ENCODE measurements at places on chromosomes 13 and 19. TPM values are rescaled to one million over a fixed set of nuclear protein-coding genes. Genes with fewer than 3 reads are reported as not detected.

- no peak for DNase-seq
Observed at GRCh38 chr19:31595521-31595920, 246.3 kb upstream of the TSHZ3 start.

GRCh38 chr19:49614096-49614833 is 23.3 kb downstream of the PRR12 start:
- DNase-seq: peak; percentile 91

DNA sequence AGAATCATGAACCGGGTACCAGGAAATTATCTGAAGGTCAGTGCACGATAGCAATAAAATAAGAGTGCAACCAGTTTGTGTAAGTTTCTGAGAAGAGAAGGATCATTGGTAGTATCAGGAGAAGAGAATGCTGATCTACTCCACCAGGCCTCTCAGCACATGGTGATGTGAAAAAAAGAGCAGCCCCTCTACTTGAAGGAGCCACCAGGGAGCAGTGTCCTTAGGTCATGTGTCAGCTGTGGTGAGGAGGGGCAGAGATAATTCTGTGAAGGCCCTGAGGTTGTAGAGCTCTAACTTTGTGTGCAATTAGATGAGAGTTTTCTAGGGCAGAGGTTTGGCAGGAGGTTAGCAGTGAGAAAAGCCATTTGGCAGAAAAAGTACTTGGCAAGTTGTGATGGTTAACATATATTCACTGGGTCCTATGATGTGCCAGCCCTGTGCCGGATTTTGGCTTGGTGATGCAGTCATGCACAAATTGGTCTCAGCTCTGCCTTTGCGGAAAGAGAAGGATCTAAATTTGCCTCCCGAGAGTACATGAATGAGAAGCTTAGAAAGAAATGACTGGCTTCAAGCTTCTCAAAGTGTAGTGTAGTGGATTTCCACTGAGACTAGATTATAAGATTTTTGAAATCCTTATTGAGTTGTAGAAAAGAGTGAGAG is 19.2 kb upstream of the ZC3H13 start:
- DNase-seq: no peak

DNA sequence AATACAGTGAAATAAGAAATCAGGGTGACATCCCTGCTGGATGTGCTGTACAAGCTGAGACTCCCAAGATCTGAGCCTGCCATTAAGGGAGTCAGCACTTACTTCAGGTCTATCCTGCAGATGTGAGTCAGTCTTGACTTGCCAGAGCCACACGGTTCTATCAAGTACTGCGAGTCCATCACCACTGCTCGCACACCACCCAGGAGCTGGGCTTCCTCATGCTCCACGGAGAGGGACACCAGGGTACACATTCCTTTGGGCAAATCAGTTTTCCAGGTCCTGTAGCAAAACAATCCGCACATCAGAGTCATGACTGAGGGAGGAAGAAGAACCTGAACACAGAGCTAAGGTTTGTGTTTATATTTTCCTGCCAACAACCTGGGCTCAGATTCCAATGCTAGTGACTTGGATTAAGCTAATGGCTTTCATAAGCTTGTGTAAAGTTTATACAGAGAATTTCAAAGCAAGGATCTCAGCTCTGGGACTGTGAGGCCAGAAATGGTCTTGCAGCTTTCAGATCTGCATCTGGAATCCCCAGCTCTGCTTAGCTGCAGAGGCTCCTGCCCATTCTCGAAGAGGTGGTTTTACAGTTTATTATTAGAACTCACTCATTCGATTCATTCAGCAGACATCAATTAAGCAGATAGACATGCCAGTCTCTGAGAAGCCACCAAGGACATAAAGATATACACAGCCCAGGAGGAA is 90.6 kb downstream of the KL start:
- no peak for DNase-seq

GRCh38 chr13:59133903-59134302 is 1029.8 kb downstream of the DIAPH3 start:
- no peak for DNase-seq

DNA sequence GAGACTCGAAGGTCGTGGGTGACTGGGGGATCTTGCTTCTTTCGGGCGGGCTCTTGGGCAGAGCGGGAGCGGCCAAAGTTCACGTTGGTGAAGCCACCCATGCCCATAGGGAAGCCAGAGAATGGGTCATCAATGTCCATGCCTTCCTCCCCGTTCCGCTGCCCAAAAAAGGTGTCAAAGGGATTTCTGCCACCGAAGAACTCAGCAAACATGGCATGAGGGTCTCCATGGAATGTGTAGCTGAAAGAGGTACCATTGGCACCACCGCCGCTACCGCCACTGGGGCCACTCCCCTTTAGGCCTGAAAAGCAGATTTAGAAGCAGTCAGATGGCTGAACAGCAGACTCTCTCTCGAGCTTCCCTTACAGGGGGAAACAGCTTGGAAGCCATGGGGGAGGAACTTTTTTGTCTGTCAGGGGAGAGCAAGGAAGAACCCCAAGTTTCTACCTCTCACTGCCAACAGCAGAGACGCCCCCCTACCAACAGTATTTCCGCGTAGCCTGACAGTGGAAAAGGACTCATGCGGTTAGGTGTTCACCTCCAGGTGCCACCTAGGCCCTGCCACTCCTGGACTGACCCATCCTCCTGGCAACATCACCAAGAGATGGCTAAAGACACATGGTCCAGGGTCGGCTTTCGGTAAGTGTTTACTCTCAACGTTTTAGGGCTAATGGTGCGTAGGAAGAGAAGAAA is 1.3 kb downstream of the DNAJB1 start:
- DNase-seq: no peak

DNA sequence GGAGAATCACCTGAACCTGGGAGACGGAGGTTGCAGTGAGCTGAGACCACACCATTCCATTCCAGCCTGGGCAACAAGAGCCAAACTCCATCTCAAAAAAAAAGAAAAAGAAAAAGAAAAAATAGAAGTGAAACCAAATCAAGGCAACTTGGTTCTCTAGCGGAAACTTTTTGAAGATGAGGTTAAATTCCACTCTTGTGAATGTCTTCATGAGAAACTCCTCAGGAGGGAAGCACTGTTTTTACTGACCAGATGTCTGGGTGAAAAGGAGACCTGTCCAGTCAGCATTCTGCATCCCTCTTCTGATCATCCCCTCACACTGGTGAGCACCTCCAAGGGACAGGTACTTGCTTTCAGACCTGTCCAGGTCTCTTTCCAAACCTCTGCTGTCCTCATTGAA is 15.8 kb downstream of the BRD4 start:
- peak; percentile 81 for DNase-seq

GRCh38 chr19:54164369-54165068 is 5.0 kb upstream of the LENG1 start:
- DNase-seq: peak; percentile 34

- peak; percentile 53 for DNase-seq
Observed at GRCh38 chr19:47363758-47364531, 14.8 kb downstream of the DHX34 start.

DNA sequence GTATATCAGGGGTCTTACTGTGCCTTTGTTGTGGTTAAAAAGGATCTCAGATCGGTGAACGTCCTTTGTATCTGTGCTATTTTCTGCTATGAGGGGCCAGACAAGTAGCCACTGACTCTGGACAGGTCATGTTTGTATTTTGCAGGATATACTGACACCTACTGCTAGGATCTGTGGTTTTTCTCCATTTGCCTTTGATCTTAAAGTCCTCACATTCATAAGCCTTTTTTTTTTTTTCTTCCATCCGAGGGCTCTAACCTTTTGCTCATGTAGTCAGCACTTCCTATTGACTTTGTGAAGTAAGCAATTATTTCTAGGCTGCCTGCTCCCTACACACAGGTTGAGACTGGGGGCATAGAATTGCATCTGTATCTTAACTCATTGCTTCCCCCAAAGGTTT is 106.2 kb downstream of the SLITRK5 start:
- no peak for DNase-seq

- peak; percentile 83 for DNase-seq
Observed at GRCh38 chr13:114325729-114326128, 11.4 kb downstream of the CHAMP1 start.

- no peak for DNase-seq
Observed at GRCh38 chr19:40178756-40179155, 12.5 kb upstream of the MAP3K10 start.

DNA sequence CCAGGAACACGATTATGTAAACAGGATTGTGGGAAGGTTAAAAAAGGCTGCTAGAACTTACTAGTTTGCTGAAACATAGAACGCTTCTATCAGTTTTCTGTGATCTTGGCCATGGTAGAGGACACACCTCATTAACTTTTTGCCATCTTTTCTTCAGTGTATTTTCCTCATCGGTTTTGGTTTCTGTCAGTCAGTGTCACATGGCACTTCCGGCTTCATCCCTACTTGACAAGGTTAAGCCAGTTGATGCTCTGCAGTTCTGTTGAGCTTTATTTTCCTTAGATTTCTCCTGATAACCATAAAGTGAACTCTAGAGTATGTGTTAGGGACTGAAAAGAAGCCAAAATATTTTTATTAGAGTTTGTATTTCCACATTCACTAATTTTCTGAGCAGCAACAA is 147.5 kb downstream of the NDFIP2 start:
- peak; percentile 56 for DNase-seq

DNA sequence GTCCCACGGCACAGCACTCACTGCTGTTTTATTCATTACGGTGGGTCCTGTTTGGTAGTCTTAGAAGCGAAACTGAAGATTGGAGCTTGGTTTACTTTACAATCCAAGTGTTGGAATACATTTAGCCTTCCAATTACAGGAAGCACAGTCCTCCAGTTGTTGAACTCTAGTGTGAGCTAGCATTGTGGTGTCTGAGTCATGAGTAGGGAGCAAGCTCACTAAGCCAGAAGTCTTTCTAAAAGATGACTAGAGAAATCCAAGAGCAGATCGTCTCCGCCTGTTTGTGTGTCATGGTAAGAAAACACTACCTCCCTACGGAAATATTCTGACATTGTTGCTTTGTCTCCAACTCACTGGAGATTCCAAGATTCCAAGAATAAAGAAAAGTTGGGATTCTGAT is 10.1 kb upstream of the SHISA2 start:
- peak; percentile 7 for DNase-seq

DNA sequence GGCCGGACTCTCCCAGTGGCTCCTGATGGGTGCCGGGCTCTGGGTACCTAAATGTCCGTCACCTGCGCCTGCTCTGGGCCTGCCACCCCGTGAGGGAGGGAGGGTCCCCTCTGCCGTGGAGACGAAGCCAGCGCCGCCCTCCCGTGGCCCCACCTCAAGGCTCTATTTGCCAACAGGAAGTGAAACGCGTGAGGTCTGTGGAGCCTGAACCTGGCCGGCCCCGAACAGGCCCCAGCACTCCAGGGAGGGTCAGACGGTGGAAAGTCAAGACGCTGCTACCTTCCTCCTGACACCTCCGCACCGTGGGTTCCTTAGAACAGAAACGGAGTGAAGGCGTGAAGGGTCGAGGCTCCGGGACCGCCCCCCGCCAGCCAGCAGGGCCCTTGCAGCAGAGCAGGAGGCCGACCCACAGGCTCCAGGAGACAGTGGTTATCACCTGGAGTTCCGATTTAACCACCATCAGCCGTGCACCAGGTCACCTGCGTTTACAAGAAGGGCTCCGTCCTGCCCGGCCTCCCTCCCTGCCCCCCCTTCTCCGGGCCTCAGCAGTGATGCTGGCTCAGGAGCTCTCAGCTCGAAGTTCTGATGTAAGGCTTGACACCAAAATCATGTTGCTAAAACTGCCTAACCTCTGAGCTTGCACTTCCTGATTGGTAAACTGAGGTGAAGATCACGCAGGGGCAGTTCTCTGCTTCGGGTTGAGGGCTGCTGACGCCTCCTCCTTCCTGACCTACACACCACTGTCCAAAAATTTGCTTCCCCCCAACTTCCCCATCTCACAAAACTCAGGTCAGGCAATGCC is 50.9 kb upstream of the C13orf46 start:
- DNase-seq: no peak

DNA sequence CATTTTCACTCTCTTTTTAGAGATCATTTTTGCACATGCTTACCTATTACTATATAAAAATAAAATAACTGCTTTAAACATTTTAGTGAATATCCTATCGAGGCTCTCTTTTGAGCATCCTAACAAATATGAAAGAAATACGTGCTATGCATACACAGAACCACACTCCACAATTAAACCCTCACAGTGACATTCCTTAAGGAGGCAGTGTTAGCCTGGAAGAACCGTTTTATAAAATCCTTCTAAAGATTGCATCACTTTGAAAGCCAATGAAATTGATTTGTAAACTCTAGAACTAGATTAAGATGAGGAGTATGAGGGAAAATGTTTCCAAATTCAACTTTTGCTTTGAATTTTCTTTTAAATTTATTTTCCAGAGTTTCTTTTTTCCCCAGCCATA is 11.1 kb upstream of the ENOX1 start:
- DNase-seq: peak; percentile 24

DNA sequence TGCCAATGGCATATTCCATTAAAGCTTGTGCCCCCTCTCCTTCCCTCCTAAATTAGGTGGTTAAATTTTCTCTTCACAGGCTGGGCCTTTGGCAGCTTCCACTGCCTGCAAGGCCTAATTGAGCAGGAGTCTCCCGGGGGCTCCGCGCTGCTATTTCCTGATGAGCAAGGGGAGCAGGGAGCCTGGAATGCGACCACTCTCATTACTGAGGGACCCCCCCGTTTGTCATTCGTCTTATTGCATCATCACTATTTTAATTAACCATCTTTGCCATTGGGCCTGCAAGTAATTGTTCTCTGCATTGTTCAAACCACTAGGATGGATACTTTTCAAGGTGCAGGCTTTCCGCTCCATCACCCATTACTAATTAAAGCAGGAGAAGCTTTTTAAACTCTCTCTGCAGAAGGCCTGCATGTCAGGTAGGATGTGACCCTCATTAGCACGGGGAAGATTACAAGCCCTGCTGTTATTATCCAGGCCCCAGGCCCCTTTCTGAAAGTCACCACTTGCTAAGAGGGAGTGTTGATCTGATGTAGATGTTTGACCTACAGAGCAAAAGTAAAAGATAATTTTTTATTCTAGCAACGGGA is 142.3 kb downstream of the OXGR1 start:
- no peak for DNase-seq

- peak; percentile 62 for DNase-seq
Observed at GRCh38 chr13:67224148-67224846, 5.8 kb downstream of the PCDH9 start.

GRCh38 chr13:44407379-44407778 is 33.8 kb downstream of the SERP2 start:
- no peak for DNase-seq

ONECUT3 gene
- total RNA-seq: not detected

EBI3 gene
- 1.3 TPM for total RNA-seq

LENG9 gene
- total RNA-seq: 5.2 TPM

AMH gene
- total RNA-seq: 0.32 TPM

ACTL9 gene
- total RNA-seq: not detected

ZNF837 gene
- total RNA-seq: 2.9 TPM

IFNL1 gene
- not detected for total RNA-seq

R3HDM4 gene
- total RNA-seq: 31.6 TPM

ZNF208 gene
- under 0.01 TPM for total RNA-seq

SERTAD1 gene
- total RNA-seq: 22.0 TPM

ZNF543 gene
- total RNA-seq: 10.4 TPM

CGB1 gene
- not detected for total RNA-seq

TEX101 gene
- not detected for total RNA-seq

TNNT1 gene
- under 0.01 TPM for total RNA-seq

LRRC63 gene
- total RNA-seq: under 0.01 TPM
